GM03348 (cell line): ENCODE measurements at places on chromosomes 16 and 17.

- no peak for DNase-seq
These were observed 6.4 kb upstream of the CCDC182 start for GRCh38 chr17:57751348-57751971.

GRCh38 chr17:19345067-19345460 lies 17.5 kb downstream of the B9D1 start:
- no peak for DNase-seq

GRCh38 chr16:78744796-78745107 lies 645.3 kb downstream of the WWOX start:
- no peak for DNase-seq

DNA sequence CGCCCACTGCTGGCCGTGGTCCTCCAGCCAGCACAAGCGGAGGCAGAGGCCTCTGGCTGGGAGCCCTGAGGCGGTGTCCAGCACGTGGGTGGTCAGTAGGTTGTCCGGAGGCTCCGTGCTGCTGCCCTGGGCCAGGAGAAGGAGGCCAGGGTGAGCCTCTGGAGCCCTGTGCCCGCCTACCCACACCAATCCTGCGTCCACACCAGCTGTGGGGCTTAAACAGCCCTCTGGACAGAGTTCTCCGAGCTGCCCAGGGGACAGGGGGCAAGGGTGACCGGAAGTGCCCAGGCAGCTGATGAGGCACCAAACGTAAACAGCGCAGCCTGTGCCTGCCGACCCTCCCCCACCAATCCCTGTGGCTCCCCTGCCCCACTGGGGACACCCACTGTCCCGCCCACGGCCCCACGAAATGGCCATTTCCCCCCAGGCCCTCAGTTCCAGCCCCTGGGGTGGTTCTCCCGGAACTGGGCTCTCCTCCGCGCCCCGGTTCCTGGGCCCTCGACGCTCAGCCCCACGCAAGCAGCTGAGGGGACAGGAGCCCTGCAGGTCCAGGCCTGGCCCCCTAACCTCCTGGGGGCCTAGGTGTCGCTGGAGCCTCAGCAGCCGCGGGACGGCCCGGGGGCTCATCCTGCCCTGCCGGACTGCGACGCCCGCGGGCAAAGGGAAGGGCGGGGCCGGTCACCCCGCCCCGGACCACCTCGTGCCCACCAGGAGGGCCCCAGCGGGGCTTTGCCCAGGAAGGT lies 27.9 kb upstream of the DBNDD1 start:
- DNase-seq = peak; percentile 77

GRCh38 chr17:13346996-13347762 lies 254.6 kb downstream of the HS3ST3A1 start:
- DNase-seq = peak; percentile 46

DNA sequence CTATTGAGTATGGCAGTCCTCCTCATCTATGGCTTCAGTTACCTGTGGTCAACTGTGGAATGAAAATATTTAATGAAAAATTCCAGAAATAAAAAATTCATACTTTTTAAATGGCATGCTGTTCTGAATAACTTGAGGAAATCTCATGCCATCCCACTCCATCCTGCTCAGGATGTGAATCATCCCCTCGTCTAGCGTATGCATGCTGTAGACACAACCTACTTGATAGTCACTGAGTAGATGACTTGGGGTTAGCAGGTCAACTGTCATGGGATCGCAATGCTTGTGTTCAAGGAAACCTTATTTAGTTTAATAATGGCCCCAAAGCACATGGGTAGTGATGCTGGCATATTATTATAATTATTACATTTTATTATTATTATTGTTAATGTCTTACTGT lies 4.8 kb upstream of the VAC14 start:
- DNase-seq = peak; percentile 77

DNA sequence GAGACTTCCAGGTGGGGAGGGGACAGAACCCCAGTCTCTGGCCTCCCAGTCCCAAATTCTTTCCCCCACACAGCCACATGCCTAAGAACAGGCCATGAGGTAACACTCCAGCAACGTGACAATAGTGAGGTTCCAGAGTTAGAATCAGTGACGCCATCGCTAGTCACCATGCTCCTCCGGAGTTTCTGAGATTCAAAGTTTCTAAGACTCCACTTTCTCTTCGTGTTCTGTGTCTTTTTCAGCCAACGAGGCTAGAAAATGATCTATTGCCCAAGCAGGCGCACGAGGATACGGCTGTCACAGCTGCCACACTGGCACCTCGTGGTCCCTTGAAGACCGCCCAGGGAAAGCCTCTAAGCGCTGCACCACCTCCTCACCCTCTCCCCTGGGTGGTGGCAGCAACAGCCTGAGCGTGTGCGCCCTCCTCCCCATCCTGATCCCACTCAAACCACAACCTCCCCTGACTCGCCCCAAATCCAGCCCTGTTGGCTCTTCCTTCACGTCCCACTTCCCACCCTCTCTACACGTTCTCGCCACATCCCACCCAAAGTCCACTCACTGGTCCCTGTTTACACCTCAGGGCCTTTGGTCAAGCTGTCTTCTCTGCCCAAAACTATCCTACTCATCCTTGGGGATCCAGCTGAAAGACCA lies 1.0 kb downstream of the MCRIP1 start:
- peak; percentile 57 for DNase-seq

GRCh38 chr16:65666132-65666941 lies 544.5 kb upstream of the CDH11 start:
- DNase-seq = no peak

- no peak for DNase-seq
These were observed 13.8 kb downstream of the CLUAP1 start for GRCh38 chr16:3514621-3515020.

DNA sequence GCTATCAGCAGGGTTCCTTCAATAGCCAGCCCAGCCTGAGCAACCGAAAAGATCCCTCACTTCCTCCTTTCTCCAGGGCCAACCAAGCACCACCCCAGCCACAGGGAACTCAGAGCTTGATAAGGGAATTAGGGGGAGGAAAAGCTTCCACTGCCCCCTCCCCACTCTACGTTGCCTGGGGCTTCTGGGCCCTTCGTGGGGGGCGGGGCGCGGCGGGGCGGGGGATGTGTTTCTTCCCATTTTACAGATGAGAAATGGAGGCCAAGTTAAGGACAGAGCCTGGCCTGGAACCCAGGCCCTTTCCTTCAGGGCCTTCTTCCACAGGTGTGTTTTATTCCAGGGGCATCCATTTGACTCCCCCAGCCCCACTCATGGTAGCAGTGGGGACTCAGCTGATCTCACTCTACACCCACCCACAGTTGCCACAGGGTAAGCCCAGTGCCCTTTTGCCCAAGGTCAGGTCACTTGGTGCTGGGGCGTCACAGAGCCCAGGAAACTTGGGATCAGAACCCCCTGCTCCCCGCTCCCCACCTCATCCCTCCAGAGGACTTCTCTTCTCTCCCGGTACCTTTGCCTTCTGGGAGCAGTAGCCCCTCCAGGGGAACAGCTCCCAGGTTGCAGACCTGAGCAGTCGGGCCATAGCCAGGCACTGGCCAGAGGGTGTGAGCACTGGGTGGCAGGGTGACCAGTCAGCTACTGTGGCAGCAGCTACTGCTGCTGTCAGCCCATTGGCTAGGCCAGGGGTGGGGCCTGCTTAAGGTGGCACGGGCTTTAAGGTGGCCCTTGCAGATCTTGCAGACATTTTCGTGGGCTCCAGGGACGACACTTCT lies at the start of gene LDHD:
Gene LDHD (minus strand): TSS at position 700 of the 830 bp plus-strand sequence. CDS start 60 bp downstream, at position 640.
- DNase-seq = peak; percentile 93
